ENCODE measurements at places on chromosomes 13 and 19.

DNA sequence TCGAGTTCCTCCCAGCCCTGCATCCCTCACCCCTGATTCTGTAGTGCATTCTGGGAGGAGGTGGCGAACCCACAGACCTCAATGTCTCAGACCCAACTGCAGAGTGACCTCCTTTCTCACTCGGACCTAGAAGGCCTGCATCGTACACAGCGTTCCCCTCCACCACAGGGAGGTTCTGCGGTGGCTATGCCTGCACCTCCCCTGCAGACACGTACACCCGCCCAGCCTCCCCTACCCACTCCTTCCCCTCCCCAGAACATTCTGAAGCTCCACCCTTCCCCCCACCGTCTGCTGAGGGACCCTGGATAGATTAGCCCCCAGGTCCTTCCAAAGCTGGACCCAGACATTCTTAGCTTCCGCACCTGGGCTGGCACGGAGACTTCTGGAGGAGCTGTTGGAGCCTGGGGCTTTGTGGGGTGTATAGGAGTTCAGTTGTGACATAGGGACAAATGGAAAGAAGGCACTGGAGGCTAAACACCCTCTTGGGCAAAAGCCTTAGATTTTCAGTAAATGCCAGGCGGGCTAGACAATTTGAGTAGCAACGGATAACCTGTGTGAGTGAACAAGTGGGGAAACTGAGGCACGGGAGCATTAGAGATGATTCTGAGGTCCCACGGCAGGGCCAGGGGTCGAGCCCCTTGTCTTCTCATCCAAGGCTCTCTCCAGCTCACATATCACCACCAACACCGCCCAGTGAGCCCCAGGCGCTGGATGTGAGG lies 420 bp upstream of the FSD1 start:
- DNase-seq, result no peak

DNA sequence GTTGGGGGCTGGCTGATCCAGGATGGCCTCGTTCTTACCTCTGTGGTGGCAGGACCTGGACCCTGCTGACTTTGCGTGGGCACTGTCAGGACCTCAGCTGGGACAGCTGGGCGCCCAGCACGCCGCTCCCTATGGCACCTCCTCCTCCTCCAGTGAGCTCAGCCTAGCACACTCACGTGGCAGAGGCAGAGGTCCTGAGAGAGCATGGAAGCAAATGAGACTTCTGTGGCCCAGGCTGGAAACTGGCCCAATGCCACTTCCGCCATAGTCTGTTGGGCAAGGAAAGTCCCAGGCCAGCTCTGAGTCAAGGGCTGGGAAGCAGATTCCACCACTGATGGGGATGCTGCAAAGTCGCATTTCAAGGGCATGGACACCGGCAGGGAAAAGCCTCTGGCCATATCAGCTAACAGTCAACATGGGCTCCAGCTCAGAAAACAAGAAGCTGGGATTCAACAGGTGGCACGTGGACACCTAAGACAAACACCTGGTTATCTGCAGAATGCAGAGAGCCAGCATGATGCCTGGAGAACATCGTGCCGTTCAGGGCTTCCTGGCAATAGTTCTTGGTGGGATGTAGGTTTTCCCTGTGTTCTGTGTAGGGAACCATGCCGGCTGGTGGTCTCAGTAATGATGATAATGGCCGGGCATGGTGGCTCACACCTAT lies 16.7 kb downstream of the MYBPC2 start:
- DNase-seq, result no peak

GRCh38 chr19:19595171-19595701 lies 23.3 kb downstream of the PBX4 start:
- DNase-seq, result no peak

GRCh38 chr13:75161804-75162203 lies 320.2 kb downstream of the TBC1D4 start:
- no peak for DNase-seq

GRCh38 chr19:7067716-7068115 lies 1.8 kb upstream of the ZNF557 start:
- no peak for DNase-seq

DNA sequence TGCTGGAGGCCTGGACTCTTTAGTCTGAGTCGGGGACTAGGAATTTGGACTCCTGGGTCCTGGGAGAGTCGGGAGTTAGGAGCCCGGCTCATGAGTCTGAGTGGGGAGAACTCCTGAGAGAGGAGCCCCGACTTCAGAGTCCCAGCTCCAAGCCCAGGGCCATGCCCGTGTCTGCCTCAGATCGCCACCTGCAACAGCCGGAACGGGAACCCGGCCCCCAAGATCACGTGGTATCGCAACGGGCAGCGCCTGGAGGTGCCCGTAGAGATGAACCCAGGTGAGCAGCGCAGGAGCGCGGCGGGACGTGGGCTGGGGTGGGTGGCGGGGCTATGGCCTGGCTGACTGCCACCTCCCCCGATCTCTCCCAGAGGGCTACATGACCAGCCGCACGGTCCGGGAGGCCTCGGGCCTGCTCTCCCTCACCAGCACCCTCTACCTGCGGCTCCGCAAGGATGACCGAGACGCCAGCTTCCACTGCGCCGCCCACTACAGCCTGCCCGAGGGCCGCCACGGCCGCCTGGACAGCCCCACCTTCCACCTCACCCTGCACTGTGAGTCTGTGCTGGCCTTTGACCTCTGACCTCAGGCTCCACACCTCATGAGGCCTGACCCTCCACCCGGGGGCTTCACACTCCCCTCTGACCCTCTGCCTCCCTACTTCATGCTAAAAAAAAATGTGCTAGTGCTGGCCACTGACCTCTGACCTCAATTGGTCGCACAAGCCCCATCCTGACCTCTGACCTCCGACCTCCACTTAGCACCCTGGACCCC lies 4.4 kb downstream of the BCAM start:
- no peak for DNase-seq

- peak; percentile 19 for DNase-seq
These were observed 6.0 kb downstream of the SPRED3 start for GRCh38 chr19:38394488-38394887.

GRCh38 chr19:46452186-46452585 lies 19.2 kb downstream of the PNMA8A start:
- no peak for DNase-seq

DNA sequence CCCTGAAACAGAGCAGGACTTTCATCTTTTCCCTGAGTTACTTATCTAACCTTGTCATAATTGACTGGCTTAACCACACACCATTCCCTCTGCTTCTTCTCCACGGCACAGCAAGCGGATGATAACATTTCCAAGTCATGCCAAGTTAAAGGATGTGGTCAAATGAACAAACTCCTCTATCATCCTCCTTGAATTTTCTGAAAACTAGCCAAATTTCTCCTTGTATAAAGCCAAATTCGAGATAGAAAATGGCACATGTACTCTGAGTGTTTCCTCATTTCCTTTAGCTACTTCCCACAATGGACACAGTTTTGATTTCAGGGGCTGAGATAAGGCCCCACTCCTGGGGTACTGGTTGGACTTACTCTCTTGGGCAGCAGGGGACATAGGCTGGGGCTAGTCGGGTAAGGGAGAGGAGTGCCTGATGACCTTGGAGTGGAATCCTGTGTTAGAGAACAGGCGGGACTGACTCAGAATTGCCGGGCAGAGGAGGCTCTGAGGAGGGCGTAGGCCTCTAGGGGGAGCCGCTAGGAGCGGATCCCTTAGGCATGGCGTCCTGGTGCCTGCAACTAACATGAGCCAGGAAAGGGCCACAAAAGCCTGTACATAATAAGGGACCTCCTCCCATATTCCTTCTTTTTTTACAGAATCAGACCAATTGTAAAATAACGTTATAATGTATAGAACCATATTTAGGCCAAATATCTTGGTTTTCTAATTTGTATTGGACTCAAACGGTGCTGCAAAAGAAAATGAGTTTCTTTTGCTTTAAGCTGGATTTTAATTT lies 20.3 kb upstream of the TMTC4 start:
- no peak for DNase-seq

DNA sequence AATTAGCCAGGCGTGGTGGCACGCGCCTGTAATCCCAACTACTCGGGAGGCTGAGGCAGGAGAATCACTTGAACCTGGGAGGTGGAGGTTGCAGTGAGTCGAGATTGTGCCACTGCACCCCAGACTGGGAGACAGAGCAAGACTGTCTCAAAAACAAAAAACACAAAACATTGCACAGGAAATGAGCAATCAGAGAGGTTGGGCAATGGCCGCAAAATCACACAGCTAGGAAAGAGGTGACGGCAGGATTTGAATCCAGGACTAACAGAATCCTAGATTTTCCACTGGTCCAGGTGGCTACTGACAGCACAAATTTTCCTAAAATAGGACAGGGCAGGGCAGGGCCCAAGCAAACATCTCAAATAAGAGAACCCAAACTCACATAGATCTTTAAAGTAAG lies 23.3 kb downstream of the PTPRS start:
- no peak for DNase-seq

GRCh38 chr19:30227661-30228112 lies 144.5 kb upstream of the ZNF536 start:
- peak; percentile 21 for DNase-seq

- no peak for DNase-seq
These were observed 234.6 kb downstream of the POSTN start for GRCh38 chr13:37364007-37364406.

DNA sequence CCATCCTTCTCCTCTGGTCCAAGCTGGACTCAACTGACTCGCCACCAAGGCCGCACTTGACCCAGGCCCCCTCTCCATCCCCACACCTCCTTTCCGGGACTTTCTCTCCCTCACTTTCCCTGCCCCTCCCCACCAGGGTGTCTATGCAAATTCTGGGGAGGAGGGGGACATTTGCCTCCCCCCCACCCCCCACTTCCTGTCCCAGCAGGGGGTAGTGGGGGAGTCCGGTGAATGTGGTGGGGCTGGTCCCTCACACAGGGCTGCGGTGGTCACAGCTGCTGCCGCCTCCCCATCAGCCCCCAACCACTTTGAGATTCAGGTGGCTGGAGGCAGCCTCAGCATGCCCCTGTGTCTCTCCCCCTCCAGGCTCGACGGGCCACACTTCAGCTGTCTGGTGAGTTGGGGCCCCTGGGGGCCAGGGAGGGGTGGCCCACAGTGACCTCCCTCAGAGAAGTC lies 870 bp downstream of the SPIB start:
- no peak for DNase-seq

DNA sequence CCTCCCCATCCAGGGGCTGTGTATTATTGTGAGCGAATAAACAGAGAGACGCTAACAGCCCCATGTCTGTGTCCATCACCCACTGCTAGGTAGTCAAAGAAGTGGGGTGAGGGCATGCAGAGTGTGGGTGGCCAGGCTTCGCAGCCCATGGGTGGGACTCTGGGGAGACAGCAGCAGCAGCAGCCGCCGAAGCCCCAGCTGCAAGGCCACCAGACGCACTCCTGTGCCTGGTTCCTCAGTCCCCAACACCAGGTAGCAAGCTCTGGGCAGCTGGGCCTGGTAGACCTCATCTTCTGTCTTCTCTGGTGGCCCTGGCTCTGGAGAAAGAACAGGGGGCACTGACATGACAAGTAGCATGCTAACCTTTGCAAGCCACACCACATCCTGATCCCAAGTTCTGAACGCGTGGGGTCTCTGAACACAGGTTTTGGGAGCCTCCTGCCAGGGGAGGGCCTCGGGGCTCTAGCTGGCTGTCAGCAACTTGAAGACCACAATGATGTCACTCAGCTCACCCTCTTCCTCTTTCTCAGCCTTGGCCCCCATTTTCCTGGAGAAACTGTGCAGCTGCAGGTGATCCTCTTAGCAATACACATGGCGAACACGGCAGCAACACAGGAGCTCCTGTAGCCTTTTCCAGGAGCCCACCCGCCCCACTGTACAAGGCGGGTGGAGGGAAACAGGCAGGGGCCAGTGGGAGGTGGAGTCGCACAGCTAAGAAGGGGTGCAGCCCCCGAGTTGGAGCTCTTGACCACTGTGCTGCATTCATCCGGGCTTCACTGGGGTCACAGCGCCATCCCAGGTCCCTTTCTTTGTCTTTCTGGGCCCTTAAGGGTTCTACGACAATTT lies 5.8 kb downstream of the FUZ start:
- no peak for DNase-seq

DNA sequence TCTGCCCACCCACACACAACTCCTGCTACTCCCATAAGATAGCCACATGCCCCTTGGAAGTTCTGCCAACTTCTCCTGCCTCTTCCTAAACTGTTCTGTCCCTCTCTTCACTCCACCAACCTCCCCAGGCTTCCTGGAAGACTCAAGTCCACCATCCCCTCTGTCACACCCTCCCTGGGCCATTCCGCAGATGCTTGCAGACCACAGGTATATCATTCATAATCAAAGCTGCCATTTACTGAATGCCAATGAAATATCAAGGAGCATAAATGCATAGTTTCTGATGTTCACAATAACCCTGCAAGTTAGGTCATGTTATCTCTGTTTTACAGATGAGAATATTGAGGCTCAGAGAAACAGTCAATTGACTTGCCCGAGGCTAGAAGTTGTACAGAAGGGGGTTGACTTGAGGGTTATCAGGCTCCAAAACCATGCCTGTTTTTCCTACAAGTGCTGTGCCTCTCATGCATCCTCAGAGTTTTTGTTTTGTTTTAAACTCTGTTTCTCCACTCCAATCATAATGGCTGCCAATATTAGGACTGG lies 135.6 kb downstream of the SLC7A1 start:
- no peak for DNase-seq

- DNase-seq, result no peak
These were observed 546.7 kb downstream of the RFC3 start for GRCh38 chr13:34364633-34365032.

GRCh38 chr19:4983346-4984105 lies 14.6 kb downstream of the KDM4B start:
- no peak for DNase-seq

- no peak for DNase-seq
These were observed 3.3 kb downstream of the APOE start for GRCh38 chr19:44908836-44909261.

- no peak for DNase-seq
These were observed 1.6 kb downstream of the BCAM start for GRCh38 chr19:44810234-44811121.

- DNase-seq, result no peak
These were observed 207.4 kb upstream of the SOX1 start for GRCh38 chr13:111859354-111860230.

DNA sequence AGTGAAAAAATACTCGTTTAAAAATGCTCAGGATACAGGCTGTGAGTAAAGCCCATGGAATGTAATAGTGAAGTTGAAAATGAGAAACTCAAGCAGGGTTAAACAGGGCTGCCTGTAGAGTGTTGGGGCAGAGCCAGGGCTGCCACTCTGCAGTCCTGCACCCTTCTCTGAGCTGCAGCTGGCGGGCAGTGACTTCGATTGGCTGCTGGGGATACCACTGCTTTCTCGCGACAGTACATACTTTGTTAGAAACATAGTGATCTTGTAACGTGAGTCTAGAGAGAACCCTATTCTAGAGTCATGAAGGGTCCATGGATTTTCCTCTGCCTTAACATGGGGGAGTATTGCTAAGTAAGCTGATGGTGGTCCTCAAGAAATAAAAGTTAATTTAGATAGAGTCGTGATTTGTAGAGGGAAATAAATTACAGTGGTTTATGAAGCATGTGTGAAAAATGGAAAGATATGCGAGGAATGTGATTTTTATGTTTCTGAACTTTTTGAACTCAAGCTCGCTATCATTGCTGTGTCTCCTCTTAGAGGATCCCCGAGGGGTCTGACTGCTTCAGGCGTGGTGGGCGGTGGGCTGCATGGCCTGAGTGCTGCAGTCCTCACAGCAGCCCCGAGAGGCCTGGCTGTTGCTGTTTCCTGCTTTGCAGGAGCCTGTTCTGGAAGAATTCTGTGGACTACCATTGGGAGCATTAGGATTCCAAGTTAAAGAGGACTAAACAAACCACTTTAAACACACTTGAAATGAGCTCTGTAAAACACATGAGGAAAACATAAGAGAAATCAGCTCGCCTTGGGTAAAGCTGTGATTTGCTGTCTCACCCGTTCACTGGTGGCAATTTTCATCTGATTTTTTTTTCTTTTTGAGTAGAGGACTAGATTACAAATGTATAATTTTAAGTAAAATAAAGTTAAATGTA lies 95.7 kb downstream of the ARHGEF7 start:
- no peak for DNase-seq
